ENCODE measurements at places on chromosomes 7 and 10. TPM values are rescaled to one million over a fixed set of nuclear protein-coding genes. Genes with fewer than 3 reads are reported as not detected.
A peak's percentile ranks its signal among the peaks of the same experiment; 100 is the strongest.

RPEL1 gene
- not detected for total RNA-seq

DNA sequence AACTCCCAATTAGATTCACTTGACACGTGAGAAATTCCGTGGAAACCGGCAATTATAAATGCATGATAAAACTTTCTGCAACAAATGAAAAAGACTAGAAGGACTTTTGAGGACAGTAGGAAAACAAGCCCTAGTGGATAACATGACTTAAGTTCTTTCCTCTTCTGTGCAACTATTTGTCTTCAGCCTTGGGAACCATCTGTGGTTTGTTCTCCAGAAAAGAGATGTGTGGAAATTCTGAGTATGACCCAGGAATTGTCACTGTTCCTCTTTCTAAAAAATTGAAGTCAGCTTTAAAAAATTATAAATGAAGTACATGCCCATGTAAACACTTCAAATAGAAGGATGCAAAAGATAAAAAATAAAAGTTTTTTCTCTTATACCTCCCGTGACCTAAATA, 128.6 kb upstream of the SVIL start:
- no peak for DNase-seq

DNA sequence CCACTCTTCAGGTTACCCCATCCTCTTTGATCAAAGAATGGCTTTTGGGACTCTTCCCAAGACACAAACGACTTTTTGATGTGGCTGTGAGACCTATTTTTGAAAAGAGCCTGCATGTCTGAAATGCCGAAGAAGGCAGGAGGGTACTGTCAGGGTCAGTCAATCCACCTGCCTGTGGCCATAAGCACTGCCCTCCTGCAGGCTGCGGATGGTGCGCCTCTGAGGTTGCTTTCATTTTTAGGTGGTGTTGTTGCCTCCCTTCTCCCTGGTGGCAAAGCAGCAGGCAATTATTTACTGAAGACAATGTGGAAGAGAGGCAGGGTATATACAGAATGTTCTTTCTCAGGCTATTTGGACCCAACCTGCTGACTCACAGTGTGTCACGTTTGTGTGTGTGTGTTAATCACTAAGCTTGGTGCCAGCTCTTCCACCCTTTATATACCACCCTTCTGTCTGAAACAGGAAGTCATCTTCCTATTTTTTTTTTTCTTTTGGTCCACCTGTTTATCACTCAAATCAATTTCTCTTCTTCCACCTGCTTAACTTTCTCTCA, 1421.2 kb upstream of the CELF2 start:
- no peak for DNase-seq

DNA sequence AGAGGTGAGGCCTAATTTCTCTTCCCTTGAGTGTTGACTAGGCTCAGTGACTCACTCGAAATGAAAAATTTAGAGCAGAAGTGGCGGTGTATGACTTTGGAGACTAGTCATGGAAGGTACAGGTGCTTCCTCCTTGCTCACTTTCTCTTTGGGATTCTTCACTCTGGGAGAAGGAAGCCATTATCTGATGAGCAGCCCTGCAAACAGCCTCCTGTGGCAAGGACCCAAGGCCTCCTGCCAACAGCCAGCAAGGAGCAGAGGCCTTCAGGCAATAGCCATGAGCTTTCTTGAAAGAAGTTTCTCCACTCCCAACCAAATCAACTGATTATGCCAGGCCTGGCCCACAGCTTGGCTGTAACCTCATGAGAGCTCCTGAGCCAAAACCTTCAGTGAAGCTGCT, 369.6 kb upstream of the VWC2 start:
- no peak for DNase-seq

DNA sequence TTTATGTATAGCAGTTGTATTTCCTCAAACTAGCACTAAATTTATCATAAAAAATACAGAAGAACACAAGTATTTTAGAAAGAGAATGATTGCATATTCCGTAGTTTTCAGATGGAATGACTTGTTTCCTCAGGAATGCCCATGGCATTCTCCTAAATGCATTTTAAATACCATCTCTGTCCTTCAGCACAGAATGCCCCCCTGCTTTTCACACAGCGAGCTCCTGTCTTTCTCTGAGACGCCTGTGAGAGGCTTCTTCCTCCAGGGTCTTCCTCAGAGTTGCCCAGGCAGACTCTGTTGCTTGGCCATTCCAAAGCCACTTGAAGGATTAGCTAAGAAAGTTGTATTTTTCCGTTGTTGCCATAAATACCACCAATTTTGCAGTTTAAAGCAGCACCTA, 10.1 kb downstream of the LANCL2 start:
- DNase-seq: no peak

GRCh38 chr7:106433377-106433776, 148.6 kb upstream of the NAMPT start:
- DNase-seq: no peak

GRCh38 chr10:4301291-4302045, 516.5 kb upstream of the KLF6 start:
- no peak for DNase-seq

DNA sequence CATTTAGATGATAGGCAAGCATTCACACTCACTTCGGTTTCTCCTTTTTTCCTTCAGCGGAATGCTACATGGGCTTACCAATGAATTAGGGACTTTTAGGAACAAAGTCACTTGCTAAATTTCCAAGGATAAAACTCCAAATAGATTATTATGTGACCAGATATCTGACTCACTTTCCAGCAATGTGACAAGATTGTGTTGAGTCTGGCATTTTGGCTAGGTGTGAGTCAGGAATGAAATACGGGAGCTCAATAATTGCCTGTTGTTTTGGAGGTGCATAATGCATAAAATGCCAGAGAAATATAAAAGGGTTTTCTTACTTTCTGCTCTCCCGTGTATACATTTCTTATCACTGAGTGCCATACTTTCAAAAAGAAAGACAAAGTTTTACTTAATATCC, 721.1 kb downstream of the KCNMA1 start:
- no peak for DNase-seq

GRCh38 chr7:78062214-78062613, 263.6 kb downstream of the PHTF2 start:
- no peak for DNase-seq

- no peak for DNase-seq
These were observed 492.4 kb upstream of the STEAP1 start for GRCh38 chr7:89661876-89662275.

DNA sequence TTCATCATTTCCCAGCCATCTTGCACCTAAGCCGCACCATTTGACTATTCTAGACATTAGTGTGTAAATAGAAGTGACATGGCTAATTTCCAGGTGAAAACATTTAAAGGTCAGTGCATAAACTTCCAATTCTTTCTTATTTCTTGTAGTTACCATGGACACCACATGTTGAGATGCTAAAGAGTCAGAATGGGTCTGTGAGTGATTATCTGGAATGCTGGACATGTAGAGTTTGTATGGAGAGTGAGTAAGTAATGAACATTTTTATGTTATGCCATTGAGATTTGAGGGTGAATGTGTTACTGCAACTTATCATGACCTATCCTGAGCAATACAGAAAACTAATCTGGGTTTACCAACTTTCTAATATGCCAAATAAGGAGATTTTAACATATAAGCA, 60.4 kb downstream of the MEOX2 start:
- DNase-seq: no peak

GRCh38 chr10:79981450-79982361, 32.8 kb upstream of the SFTPD start:
- no peak for DNase-seq

DNA sequence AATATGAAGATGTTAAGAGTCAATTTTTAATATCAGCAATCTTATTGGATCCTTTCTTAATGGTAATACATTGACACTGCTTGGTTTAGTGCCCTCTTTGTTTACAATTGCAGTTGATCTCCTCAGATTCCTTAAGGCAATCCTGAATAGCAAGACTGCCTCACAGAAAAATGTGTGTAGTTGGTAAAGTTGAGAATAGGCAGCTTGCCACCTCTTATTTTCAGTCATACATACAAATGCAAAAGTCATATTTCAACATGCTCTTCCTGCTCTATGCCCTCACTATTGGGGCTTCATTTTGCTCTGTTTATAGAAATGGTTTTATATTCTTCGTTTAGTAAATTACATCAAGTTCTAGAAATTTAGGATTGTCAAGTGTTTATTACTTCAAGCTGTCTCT, 661.1 kb upstream of the ANKRD30A start:
- no peak for DNase-seq

DNA sequence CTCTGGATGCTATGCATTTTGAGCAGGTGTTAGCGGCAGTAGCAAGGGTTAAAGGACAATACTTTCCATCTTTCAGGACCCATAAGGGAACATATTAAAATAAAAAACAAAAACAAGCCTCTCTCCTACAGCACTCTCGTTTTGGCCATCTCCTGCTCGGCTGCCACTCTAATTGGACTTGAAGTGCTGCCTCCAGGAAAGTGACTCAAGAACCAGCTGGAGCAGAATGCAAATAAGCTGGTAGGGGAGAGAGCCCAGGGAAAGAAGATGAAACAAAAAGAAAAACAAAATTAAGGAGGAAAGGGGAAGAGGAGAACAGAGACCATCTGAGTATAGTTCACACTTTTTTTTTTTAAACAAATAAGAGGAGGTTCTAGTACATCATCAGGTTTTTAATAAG, 65.6 kb downstream of the HBP1 start:
- no peak for DNase-seq

GRCh38 chr10:60359066-60359465, 30.6 kb downstream of the ANK3 start:
- DNase-seq: no peak

FAM3C gene
- total RNA-seq: 25.0 TPM

COG5 gene
- 17.8 TPM for total RNA-seq

DNA sequence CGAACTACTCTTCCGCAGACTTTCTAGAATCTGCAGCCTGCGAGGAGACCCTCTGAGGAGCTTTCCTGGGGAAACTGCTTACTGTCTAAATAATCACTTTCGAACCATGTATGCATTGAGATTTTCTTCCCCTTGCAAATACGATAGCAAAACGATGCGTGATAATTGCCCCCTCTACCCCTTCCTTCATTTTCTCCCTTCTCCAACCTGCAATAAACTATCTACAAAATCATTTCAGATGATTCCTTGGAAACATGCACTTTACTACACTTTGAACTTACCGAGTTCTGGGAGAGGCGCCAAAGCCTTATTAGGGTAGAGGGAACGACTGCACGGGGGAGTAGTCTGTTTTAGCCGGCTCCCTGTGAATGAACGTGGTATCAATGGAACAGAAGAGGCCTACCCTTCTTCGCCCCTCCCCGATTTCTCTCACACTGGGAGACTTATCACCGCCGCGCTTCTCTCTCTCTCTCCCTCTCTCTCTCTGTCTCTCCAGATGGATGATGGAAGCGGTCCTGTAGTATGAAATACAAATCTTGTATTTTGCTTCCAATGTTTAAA, at the start of gene FGFBP3:
FGFBP3 (minus strand) TSS at position 370 of the 561 bp plus-strand sequence. CDS start 517 bp downstream, outside the sequence.
- no peak for DNase-seq

DNA sequence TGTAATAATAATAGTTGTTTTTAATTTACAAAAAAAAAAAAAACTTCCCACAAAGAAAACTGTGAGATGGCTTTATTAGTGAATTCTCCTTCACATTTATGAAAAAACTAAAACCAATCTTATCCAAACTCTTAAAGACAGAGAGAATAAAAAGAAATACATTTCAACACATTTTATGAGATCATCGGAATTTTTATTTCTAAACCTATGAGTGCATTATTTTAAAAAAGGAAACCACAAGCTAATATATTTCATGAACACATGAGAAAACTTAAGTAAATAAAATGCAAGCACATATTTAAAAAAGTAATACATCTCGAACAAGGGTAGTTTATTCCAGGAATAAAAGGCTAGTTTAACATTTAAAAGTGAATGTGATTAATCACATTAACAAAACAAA, 31.5 kb downstream of the C7orf25 start:
- DNase-seq: no peak

ARHGAP19 gene
- 32.2 TPM for total RNA-seq

GRCh38 chr10:26911811-26912461, 51.2 kb upstream of the ABI1 start:
- peak; percentile 21 for DNase-seq

BUD23 gene
- 84.9 TPM for total RNA-seq

- no peak for DNase-seq
These were observed 3.6 kb downstream of the GARS1 start for GRCh38 chr7:30598121-30598876.

GRCh38 chr10:48231699-48232315, 42.7 kb downstream of the FRMPD2 start:
- peak; percentile 64 for DNase-seq

DNA sequence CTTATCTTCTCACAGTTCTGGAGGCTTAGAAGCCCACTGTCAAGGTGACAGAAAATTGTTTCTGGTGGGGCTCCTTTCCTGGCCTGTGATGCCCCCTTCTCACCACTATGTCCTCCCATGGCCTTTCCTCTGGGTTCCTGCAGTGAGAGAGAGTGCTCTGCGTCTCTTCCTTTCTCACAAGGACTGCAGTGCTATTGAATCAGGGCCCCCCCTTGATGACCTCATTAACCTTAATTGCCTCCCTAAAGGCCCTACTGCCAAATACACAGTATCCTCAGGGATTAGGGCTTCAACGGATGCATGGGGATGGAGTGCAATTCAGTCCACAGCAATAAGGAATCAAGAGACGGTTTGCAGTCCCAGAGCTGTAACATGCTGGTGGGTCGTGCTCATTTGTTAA, 82.0 kb upstream of the GRB10 start:
- no peak for DNase-seq

GALNT17 gene
- total RNA-seq: 0.15 TPM

PTPRZ1 gene
- total RNA-seq: not detected

DNA sequence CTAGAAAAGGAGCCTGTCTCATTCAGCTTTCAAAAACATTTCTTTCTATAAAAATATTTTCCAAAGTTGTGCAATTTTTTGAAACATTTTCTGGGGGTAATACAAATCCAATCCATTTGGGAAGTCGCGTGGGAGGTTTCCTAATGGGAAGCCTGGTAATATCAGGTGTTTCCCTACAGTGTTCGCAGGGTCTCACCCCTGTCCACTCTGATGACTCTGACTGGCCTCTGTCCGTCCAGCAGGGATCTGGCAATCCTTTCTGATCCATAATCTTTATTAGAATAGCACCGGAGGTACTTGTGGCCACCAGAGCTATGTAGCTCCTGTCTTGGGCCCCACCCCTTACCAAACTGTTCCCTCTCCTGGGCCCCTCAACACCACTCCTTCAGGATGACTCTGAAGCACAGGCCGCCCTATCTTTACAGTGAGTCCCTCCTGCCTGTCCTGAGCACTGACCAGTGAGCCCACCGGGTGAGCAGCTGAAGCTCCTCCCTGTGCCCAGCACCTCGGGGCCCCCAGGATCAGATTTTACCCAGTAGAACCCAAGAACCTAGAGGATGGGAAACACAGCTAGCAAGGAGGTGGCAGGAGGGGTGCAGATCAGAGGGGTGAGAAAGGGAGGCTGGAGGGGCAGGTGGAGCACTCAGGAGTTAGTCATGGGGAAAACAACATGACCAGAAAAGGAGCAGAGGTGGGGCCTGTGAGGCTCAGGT, 84.8 kb downstream of the PTPRE start:
- DNase-seq: no peak

DNA sequence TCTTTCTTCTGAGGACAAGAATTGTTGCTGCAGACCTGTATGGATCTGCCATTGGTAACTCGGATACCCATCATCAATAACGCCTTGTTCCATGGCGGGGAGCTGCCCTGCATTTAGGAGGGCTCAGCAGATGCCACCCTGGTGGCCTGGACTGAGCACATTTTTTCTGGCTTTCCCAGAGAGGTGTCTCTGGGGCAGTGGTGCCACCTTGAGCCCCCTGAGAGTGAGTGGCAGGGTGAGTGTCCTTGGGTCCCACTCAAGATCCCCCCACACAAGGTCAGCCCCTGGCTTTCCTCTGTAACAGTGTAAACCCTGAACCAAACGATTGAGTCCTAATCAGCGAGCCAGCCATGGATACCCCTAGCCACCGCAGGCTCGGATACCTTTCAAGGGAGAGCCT, 258.6 kb downstream of the GLRX3 start:
- no peak for DNase-seq

All from GM12878 (cell line).